Fibroblast of skin of left quadriceps (primary cell): ENCODE measurements at places on chromosomes 2 and 18.
A peak's percentile ranks its signal among the peaks of the same experiment; 100 is the strongest.

GRCh38 chr2:150850641-150851040, 363.2 kb upstream of the RND3 start:
- no peak for DNase-seq

- no peak for DNase-seq
Observed at GRCh38 chr2:6764968-6765723, 100.6 kb downstream of the CMPK2 start.

- no peak for DNase-seq
Observed at GRCh38 chr2:207499114-207499513, 30.6 kb upstream of the CREB1 start.

- DNase-seq = no peak
Observed at GRCh38 chr2:123993728-123994323, 31.3 kb upstream of the CNTNAP5 start.

- DNase-seq = peak; percentile 26
Observed at GRCh38 chr2:177758591-177759371, 313.8 kb downstream of the PDE11A start.

GRCh38 chr2:14475994-14476393, 156.5 kb upstream of the LRATD1 start:
- DNase-seq = no peak

DNA sequence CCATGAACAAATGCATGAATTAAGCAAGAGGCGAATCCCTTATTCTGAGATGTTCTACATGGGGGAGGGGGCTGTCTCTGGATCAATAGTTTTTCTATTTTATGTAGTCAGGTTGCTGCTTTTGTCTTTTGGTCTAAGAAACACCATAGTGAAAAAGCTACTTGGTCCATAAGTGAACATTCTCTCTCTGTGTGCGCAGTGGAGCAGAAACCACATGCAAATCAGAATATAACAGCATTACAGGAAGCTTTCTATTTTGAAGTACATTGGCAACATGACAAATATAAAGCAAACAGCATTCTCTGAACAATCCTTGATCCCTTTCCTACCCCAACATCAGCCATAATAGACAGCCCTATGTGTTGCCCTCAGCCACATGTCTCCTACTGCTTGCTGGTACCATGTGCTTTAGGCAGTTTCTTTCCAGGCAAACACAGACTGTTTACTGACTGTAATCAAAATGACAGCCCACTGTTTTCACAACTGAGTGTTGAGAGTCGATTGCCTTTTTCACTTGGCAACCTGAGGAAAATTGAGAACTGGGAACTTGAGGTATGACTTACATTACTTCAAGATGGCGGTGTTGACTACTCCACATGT, 10.6 kb downstream of the SCN3A start:
- no peak for DNase-seq

DNA sequence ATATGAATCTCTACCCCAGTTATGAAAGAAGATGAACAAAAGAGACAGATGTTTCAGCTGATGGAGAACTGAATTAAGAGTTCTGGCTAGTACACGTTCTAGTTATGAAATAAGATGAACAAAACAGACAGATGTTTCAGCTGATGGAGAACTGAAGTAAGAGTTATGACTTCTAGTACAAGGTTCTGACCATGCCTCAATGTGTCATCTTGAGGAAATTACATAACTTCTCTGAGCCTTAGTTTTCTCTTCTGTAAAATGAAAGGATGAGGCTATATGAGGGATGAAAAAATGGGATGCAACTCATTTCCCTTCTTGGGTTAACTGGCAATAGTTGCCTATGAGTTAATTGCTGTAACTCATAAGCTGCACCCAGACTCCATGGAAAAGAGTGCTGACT, 92.9 kb upstream of the WDR75 start:
- DNase-seq = no peak

DNA sequence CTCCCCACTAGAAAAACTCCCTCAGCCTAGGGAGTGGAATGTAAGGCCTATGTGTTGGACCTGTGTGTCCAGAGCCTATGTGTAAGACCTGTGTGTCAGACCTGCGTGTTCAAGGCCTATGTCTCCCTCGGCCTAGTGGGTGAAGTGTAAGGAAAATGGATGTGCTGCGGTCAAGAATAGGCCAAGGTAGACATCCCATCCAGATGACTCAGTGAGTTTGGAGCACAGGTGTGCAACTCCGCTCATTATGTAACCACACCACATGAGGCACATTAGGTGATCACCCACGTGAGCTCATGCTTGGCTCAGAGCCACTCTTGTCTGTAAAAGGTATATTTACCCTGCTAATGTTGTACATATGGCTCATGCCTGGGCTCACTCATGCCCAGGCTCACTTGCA, 565.3 kb upstream of the CRIM1 start:
- no peak for DNase-seq

GRCh38 chr2:19048593-19049266, 309.7 kb downstream of the OSR1 start:
- no peak for DNase-seq

- no peak for DNase-seq
Observed at GRCh38 chr18:67776929-67777328, 260.4 kb upstream of the DSEL start.

- no peak for DNase-seq
Observed at GRCh38 chr18:55031576-55031975, 72.3 kb upstream of the CCDC68 start.

DNA sequence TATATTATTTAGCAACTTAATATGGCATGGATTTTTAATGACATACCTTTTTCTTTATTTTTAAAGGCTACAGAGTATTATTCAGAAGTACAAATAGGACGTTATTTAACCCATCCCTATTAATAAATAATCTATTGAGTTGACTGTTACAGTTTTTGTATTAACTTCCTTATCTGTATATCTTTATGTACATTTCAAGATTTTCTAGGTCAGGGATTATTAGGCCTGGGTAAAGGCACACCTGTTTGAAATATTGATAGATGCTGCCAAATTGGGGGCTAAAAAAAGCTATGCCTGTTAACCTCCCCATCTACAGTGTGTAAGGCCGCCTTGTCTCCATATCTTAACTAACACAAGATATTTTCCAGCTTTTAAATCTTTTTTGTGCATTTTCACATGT, 6.6 kb downstream of the NPAS2 start:
- DNase-seq = no peak

GRCh38 chr2:63736354-63736753, 105.3 kb upstream of the UGP2 start:
- peak; percentile 77 for DNase-seq

GRCh38 chr18:49189772-49190171, 239.0 kb upstream of the SMAD7 start:
- no peak for DNase-seq

DNA sequence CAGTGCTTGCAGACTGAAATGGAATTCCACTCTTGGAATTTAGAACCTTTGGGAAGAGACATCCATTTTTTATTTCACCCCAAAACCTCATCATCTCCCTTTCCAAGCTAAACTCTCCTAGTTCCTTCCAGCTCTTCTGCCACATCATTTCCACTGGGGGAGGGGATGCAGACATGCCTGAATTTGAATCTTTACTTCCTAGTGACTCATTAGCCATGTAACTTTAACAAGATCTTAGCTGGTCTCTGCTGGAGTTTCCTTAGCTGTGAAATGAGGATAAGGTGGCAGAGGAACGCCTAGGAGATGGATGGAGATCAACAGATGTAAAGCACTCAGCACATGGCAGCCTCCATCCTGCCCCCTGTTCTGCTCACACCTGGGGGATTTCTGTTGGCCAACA, 266.8 kb downstream of the EN1 start:
- DNase-seq = no peak

GRCh38 chr2:9213477-9214051, 7.0 kb downstream of the ASAP2 start:
- DNase-seq = no peak

- DNase-seq = no peak
Observed at GRCh38 chr2:205636549-205637319, 45.6 kb upstream of the NRP2 start.

DNA sequence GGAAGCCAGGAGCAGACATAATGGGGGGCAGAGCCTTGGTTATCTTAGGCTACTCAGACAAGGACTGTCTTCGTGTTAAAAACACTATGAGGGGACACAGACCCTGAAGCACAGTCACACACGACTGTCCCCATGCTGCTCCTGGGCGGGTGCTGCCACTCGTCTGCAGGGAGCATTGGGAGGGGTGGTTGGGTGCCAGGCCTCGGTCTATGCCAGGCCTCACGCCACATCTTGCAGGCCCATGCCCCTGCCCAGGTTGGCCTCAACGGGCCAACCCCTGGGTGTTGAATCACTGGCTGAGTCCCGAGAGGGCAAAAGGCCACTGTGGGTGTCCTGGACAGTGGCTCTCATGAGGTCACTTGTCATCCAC, 97.9 kb downstream of the USP40 start:
- DNase-seq = no peak

DNA sequence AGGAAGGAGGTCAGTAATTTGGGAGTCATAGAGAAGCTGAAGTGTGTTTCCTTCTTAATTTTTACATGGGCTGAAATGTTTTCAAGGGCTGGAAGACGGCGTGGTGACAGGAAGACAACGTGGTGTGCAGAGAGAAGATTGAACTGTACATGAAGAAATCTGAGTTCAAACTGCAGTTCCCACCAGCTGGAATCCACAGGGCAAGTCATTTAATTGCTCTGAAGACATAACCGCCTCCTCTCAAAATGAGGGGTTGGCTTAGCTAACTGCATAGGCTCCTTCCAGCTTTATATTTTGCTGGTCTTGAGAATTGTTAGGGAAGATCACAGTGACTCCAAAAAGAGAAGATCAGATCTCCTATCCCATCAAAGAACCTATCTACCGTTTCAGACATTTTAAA, 103.9 kb downstream of the SLC8A1 start:
- no peak for DNase-seq

- DNase-seq = no peak
Observed at GRCh38 chr2:159653962-159654361, 37.6 kb upstream of the BAZ2B start.

DNA sequence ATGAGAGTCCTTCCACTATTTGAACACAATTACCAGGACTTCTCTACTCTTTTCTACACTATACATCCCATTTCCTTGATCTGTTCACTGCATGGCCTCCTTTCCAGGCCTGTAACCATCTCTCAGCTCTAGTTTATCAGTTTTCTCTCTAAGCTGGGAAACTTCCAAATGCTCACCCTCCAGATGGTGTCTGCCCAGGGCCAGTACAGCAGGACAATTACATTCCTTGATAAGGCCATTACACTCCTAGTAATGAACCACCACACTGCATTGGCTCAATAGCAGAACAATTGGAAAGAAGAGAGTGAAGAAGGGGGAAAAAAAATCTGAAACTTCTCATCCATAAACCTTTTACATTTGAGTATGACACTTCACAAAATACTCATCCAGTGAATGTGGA, 359.1 kb downstream of the ALK start:
- DNase-seq = no peak

DNA sequence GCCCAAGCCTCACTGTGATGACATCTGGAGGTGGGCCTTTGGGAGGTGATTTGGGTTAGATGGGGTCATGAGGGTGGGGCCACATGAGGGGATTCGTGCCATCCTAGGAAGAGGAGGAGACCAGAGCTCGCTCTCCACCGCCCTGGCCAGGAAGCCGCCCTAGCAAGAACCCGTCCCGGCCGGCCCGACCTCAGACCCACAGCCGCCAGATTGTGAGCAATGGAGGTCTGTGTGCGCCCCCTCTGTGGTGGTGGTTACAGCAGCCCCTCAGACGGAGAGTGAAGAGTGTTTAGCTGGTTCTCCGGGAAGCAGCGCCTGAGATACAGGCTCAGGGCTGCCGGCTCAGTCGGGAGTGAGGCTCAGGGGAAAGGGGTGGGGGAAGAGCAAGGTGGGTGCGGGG, 83.3 kb downstream of the RTP5 start:
- DNase-seq = no peak

DNA sequence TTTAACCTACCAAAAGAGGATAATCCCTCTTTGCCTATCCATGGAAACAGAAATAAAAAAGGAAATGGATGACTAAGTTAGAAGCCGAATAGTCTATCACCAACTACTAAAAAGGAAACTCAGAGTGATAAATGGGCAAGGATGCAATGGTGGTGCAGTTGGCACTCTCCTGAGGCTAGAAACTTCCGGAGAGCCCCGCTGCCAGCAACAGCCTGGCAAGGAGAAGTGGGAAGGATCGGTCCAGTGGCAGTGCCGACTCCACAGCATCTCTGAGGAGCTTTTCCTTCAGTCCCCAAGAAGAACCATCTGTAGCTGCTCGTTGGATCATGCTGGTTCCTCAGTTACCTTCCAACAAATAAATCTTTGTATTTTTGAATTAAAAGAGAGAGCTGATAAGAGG, 74.7 kb downstream of the DPP4 start:
- no peak for DNase-seq

- no peak for DNase-seq
Observed at GRCh38 chr2:189002079-189002478, 27.9 kb downstream of the COL3A1 start.

GRCh38 chr2:220703279-220703678, 868.8 kb downstream of the EPHA4 start:
- no peak for DNase-seq

DNA sequence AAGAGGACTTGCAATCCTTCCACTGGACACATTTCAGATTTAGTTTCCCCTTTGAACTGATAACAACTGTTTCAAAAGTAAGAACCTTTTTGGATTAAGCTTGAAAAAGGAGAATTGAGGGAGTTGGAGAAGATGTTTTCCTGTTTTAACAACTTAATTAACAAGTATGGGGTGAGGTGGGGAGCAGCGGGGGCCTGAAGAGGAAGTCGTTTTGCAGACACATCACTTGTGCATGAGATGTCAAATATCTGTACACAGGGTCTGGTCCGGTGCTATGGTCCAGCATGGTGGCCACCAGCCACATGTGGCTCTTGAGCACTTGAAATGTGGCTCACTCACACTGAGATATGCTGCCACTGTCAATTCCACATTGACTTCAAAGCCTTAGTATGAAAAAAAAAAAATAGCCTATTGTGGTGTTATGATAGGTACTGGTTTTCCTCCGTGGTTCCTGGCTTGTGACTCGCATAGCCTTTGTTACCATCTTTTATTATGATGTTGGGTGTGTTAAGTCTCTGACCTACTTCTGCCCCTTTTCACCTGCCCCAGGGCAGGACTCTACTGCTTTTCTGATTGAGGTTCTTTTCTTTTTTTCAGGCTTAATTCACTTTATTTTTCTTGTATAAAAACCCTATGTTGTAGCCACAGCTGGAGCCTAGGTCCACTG, 205.5 kb downstream of the BCL2 start:
- no peak for DNase-seq

GRCh38 chr2:175062787-175063585, 57.8 kb upstream of the CHN1 start:
- DNase-seq = no peak

DNA sequence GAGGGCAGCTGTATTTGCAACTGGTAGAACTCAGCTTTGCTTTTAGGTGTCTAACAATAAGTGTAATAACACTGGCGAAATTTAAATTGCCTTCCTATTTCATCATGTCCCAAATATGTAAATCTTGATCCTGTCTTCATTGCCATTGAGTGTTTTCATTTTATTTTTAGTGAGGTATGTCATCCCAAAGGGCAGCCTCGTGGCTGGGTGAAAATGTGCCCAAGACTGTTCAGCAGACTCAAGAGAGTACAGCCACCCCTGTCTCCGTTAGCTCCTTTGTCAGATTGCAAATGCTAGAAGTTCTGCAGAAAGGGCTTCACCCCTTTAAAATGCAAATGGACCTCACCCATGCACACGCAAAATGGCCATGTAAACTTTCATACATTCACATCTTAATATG, 278.8 kb downstream of the RND3 start:
- no peak for DNase-seq

- no peak for DNase-seq
Observed at GRCh38 chr18:53191634-53192033, 851.6 kb downstream of the DCC start.

- DNase-seq = no peak
Observed at GRCh38 chr18:36149514-36150289, 20.0 kb downstream of the ELP2 start.

- DNase-seq = no peak
Observed at GRCh38 chr2:133721118-133721517, 152.9 kb upstream of the NCKAP5 start.
